Head of caudate nucleus (tissue), 42 donors: ENCODE measurements at places on chromosomes 2 and 18.

DNA sequence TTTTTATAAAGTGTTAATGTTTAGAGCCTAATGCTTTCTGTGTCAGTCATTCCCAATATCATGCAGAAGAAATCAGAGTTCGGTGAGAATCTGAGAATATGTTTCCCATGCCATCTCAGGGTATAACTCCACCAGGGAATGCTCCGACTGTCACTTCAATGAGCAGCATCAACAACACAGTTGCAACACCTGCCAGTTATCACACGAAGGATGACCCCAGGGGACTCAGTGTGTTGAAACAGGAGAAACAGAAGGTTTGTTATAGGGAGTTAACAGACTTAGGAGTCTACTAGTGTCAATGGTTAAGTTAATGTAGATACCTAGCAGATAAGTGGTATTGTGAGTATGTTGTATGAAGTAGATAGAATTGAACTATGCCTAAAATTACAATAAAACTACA is 31.0 kb downstream of the VAPA start:
- no peak for DNase-seq

DNA sequence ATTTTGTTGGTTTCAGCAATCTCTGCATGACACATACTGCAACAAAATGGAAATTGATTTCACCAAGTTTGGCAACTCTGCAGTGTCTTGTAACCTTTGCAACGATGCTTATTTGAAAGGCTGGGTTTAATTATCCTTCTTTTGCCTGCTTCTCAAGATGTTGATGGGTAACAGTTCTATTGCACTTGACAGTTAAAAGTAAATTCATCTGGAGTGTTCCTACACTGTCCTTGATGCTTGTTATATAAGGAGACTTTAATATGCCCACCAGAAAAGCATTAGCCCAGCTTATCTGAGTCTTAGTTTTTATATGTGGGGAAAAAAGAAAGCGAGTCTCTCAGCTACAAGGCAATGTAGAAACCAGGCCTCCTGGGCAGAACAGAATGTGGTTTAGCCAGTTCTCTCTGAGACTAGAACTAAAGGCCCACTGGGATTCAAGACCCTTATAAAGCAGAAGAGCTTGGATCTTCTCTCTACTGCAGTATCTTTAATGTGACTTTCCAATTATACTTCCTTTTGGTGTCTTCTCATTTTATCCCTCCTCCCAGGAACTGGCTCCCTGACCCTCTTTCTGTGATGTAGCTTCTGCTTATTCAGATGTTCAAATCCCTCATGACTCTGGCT is 106.8 kb upstream of the LYPD6 start:
- DNase-seq: no peak

DNA sequence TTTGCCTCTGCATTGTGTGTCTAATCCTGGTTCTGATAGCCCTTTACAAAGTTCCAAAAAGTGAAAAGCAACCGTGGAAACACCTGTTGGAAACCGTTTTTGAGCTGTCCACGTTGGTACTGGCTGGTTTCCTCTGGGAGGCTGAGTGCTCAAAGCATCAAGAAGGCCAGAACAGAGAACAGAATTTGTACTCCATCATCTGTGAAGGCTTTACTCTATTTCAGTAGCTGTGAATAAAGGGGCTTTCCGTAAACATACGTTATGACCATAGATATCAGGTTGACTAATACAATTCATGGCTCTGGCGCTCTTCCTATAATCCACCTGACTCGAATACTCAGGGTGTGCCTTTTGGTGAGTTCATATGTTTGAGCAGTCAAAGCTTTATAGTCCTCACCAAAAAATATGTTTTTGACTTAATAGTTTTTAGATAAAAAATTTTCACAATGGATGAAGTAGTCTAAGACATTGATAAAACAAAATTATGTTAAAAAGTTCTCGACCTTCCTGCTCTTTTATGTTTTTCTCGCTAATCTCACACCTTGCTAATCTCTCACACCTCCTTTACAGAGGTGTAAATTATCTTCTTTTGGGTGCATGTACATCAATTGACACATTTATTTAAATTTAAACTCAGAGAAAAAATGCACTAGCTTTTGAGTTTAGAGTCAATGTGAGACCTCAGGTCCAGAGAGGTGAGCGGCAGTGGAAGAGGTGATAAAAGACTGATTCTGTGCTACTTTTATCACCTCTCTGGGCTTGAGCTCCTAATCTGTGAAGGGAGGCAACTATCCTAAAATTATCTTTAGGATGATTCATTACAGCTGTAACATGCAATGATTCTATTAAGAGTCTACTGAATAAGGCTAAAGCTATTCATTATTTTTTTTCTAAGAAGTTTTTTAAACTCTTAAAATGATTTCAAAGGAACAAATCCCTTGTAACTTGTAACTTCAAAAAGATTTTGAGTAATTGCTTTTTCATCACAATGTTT is 65.3 kb downstream of the CXCR4 start:
- no peak for DNase-seq

DNA sequence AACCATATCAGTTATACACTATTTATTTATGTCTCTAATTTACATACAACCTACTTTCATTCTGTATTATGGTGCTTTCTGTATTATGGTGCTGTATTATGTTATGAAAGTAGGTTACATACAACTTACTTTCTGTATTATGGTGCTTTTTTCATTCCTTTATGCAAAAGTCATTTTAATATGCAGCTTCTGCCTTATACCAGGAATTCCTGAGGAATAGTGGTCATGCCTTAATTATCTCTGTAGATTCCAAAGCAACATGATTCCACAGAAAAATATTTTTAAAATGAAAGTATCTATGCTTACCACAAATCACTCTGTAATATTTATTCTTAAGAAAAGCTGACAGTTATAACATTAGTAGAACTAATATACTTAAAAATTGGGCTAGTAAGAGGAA is 922.0 kb upstream of the NRXN1 start:
- no peak for DNase-seq

DNA sequence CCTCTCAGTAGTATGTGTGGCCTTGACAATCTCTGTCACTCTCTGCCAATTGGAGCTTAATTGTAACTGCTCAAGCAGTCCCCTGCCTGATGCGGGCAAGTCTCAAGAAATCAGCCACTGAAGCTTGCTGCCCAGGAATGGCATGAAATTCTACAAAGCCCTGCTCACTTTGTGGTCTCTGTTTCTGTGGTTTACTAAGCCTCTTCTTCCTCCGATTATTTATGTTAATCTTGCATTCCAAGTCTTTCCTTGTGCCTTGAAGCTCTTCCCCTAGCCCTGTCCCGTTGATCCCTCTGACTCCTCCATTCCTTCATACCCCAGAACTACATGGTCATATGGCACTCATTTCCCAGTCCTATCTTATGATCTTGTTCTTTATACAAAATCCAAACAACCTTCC is 489.3 kb upstream of the CHST9 start:
- no peak for DNase-seq

GRCh38 chr2:26809876-26810577 is 24.2 kb downstream of the CENPA start:
- peak; percentile 23 for DNase-seq

DNA sequence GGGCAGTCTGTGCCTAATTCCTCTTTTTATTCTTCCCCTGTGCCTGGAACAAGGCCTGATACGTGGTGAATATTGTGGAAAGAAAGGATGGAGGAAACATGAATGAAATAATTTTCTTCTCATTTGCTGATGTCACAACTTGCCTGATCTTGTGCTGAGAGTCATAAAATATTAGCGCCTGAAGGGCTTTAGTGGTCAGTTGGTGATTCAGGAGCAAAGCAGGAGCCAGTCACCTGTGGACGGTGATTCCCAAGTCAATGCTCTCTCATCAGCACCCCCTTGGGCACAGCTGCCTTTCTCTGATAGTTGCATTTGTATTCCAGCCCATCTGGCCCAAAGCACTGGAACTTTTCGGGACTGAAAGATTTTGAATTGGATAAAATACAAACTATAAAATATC is 502.6 kb upstream of the RAB12 start:
- DNase-seq: no peak

DNA sequence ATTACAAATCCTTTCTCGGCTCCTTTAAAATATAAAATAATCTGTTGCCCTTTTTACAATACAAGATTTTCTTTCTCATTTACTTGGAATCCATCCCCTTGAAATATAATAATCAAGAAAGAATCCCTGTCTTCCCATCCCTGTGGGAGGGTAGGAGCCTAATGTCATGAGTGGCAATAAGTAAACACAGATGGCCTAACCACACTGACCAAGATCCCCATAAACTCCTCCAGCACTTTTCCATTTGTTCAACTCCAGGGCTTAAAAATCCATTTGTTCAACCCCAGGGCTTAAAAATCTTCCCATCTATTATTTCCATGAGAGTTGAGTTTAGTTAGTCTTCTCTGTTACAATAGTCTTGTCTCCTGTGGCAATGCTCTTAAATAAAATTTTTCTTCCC is 297.6 kb downstream of the CDH7 start:
- no peak for DNase-seq

DNA sequence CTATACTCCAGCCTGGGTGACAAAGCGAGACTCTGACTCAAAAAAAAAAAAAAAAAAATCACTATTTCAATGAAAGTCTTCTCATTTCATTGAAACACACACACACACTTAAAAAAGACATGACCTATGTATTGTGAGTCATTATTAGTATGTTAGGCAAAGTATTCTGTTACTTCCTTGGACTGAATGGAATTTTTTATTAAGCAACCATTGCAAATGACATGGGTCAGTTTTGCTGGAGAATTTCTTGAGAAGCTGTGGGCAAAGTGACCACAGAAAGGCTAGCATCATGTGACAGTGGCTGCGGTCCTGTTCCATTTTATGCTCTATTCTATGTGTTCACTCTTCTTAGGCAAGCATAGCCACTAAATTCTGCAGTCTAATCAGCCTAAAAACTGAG is 695.7 kb downstream of the TDRD15 start:
- no peak for DNase-seq

GRCh38 chr2:172445851-172446250 is 18.5 kb downstream of the ITGA6 start:
- DNase-seq: no peak

GRCh38 chr2:185967335-185967734 is 228.7 kb downstream of the FSIP2 start:
- no peak for DNase-seq

- no peak for DNase-seq
Observed at GRCh38 chr2:152219077-152219828, 43.7 kb upstream of the STAM2 start.

- DNase-seq: no peak
Observed at GRCh38 chr2:43845181-43845580, 6.4 kb downstream of the ABCG8 start.

DNA sequence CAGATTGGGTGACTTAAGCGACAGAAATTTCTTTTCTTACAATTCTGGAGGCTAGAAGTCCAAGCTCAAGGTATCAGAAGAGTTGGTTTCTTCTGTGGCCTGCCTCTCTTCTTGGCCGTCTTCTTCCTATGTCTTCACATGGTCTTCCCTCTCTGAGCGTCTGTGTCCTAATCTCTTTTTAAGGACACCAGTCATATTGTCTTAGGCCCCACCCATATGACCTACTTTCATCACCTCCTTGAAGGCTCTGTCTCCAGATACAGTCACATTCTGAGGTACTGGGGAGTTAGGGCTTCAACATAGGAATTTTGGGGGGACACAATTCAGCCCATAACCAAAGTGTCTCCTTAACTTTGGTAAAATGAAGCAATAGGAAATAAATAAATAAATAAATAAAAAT is 110.9 kb upstream of the EPC2 start:
- DNase-seq: no peak

DNA sequence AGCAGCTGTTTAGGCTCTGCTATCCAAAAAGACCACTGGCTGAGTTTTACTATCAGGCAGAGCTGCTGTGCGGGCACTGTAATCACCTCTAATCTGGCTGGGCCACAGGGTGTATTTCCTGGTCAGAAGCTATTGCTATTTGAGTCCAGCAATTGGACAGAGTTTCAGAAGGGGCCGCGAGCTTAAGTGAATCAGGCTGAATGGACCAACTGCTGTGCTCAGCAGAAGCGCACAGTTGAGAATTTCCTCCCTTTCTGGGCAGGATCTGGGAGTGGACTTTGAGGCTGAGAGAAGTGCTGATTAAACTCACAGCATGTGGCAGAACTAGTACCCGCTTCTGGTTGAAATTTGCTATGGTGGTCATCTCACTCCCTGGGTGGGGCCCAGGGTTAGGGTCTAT is 251.8 kb downstream of the INSIG2 start:
- no peak for DNase-seq

DNA sequence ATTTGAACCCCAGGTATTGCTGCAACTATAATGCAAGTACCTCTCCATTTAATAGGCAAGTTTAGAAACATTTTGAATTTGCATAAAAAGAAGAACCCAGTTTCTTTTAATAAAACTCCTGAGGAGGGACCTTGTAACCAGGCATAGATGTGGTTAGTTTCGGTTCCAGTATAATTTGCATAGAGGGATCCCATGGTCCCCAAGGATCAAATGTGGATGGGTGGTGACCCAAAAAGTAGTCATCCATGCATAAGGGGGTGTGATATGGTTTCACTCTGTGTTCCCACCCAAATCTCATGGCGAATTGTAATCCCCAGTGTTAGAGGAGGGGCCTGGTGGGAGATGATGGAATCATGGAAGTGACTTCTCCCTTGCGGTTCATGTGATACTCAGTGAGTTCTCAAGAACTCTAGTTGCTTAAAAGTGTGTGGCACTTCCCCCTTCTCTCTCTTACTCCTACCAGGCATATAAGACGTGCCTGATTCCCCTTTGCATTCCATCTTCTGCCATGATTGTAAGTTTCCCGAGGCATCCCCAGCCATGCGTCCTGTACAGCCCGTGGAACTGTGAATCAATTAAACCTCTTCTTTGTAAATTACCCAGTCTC is 40.2 kb upstream of the SKA1 start:
- no peak for DNase-seq

DNA sequence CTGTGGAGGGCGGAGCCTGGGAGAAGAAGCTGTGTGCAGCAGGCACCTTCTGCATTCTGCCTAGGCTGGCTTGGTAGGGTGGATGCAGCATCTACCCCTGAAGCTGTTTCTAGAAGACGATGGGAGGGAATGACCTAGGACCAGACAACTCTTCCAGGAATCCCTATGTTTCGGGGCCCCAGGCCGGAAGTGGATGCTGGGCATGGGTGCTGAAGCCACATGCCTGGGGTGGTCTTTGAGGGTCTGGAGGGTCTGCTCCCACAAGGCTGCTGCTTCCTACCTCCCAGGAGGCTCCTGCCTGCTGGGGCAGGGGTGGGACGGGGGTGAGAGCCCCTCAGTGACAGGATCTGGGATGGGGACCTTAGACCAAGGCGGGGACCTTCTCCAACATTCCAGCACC is 61.0 kb downstream of the CIB4 start:
- DNase-seq: no peak

- DNase-seq: peak; percentile 20
Observed at GRCh38 chr2:240922982-240923537, 16.9 kb downstream of the CROCC2 start.

DNA sequence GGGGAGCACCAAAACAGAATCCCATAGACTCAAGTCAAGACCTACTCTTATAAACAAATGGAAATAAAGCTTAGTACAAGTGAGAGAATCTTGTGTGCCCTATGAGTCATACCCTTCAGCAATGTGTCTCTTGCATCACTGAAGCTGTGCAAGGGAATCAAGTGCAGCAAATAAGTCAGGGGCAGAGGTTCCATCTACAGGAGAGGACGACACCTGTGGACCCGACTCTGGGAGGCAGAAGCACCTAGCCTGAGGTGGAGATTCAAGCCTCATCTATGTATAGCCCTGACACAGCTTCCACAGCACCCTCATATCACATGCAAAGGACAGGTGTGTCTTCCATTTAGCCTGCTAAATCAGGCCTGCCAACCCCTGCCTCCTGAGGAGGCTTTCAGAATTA is 298.2 kb downstream of the CNTNAP5 start:
- DNase-seq: peak; percentile 28
